Activated T-cell treated with anti-CD3 and anti-CD28 coated beads for 1 hour (primary cell): ENCODE measurements at places on chromosomes 11 and 22.

- no peak for DNase-seq
Measured at GRCh38 chr22:45292731-45293442, 8.1 kb downstream of the UPK3A start.

- no peak for DNase-seq
Measured at GRCh38 chr11:17561111-17561415, 14.0 kb downstream of the OTOG start.

GRCh38 chr11:7080900-7081299, 7.9 kb upstream of the RBMXL2 start:
- DNase-seq: no peak

DNA sequence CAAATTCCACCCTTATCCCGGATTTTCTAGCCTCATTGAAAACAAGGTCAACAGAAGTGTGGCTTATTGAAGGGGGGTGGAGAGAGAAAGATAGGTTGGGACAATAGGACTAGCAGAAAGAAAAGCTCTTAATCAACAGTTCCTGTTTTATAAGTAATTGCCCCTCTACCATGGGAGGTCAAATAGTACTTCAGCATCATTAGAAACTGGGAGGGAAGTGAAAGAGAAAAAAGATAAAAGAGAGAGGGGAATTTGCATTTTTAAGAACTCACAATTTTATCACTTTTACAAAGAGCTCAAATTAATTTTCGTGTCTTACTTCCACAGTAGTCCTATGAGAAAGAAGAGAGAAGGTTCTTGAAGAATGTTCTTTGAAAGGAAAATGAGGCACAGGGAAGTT, 89.2 kb downstream of the AMOTL1 start:
- no peak for DNase-seq

DNA sequence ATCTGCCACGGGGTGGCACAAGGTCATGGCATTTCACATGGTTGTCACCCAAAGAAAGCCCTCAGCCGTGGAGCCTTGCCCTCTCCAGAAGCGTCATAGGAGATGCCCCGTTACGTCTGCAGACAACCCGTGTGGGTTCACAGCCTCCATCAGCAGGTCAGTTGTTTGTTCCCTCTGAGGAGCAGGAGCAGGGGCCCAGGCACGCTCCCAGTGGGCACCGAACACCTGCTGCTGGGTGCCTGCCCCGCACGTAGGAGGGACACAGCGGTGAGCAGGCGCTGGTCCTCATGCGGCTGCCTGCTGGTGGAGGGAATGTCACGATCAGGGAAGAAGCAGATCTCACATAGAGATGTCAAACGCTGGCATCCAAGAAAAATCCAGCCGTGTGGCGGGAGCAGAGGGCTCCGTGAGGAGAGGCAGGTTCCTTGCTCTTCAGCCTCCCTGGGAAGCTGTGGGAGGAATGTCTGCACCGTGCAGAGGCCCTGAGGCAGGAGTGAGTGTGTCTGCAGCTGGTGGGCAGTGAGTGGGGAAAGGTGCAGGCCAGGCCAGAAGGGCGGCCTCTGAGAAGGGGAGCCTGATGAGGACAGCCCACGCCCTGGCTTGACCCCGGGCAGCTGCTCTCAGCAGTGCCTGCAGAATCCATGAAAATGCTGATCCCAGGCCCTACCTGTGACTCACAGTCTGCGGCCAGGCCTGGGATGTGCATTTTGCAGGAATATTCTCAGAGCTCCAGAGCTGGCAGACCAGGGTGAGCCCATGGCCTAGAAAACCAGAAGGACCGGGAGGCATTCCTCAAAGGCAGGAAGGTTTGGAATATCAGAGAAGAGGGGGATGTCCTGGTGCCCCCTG, 36.4 kb upstream of the TH start:
- no peak for DNase-seq

- DNase-seq: no peak
Measured at GRCh38 chr11:33377412-33378370, 120.5 kb downstream of the HIPK3 start.

GRCh38 chr11:75333807-75334140, 17.7 kb downstream of the ARRB1 start:
- no peak for DNase-seq

GRCh38 chr11:4059424-4059823, 35.2 kb upstream of the RRM1 start:
- no peak for DNase-seq

GRCh38 chr11:35180317-35181233, 41.6 kb downstream of the CD44 start:
- no peak for DNase-seq

GRCh38 chr11:121321614-121322243, 29.2 kb downstream of the SC5D start:
- DNase-seq: no peak

DNA sequence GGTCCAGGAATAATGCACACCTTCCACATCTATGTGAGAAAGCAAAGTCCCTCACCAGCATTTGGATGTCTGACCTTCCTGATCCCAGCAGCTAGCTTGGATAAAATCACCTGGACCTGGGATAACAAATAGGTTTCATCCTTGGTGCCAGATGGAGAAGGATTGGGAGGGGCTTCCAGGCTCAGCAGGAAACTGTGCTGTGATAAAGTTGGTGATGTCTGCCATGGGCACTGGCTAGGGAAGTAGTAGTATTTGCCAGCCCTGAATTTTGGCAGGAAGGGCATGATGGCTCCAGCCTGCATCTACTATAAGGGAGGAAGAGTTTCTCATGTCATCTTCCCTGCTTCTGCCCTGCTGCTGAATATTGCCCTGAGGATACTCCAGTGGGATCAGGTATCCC, 37.5 kb downstream of the C11orf91 start:
- no peak for DNase-seq
